Stimulated activated CD4-positive, alpha-beta T cell treated with anti-CD3 and anti-CD28 coated beads, Interleukin-15, amount 100 ng/mL, for 1 hour (primary cell): ENCODE measurements at places on chromosomes 7 and 10.

DNA sequence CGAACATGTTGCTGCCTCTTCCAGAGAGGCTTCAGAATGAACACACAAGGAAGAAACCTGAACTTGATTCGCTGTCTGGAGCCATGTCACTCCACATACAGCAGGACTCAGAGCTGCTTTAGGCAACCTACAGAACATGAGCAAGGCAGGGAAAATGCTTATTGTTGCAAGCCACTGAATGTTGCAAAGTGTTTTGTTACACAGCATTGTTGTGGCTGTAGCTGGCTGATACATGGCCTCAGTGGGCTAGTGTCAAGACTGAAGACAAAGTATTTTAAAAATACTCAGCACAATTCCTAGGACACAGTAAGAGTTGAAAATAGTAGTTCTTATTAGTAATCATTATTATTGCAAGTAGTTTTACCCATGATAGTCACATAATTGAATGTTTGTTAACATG is 3.1 kb upstream of the CHST15 start:
- no peak for DNase-seq

- no peak for DNase-seq
These were observed 93.8 kb upstream of the CNTNAP2 start for GRCh38 chr7:146022776-146023175.

GRCh38 chr7:15113752-15114151 is 211.2 kb upstream of the DGKB start:
- no peak for DNase-seq

- DNase-seq: no peak
These were observed 132.3 kb upstream of the CHST15 start for GRCh38 chr10:124225467-124226270.

GRCh38 chr7:27423290-27423689 is 180.7 kb downstream of the EVX1 start:
- DNase-seq: no peak

- DNase-seq: no peak
These were observed 126.2 kb upstream of the ETV1 start for GRCh38 chr7:14115701-14116100.

- peak; percentile 92 for DNase-seq
These were observed at the start of gene VSIR for GRCh38 chr10:71773221-71773971. TSS of gene VSIR (minus strand) at chr10:71773520. CDS start at chr10:71773439, 81 bp downstream.

DNA sequence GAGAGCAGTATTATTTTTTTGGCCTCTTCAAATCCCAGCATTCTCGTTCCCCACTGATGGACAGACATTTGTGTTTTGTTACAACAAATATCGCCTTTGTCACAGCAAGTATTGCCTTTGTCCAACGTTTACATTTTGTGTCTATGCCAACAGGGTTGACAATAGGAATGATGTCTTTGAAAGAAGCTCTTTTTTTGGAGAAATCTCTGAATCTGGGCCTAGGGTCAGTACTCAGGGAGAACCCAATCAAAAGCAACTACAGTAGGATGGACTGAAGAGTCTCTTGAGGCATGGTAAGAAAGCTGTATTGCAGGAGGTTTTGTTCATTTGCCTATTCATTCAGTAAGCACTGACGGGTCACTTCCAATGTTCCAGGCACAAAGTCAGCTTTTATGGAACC is 57.7 kb upstream of the KLF14 start:
- DNase-seq: no peak

GRCh38 chr10:71812016-71812912 is 38.8 kb downstream of the PSAP start:
- DNase-seq: peak; percentile 66

GRCh38 chr7:6375348-6376101 is 72.2 kb downstream of the DAGLB start:
- DNase-seq: no peak

DNA sequence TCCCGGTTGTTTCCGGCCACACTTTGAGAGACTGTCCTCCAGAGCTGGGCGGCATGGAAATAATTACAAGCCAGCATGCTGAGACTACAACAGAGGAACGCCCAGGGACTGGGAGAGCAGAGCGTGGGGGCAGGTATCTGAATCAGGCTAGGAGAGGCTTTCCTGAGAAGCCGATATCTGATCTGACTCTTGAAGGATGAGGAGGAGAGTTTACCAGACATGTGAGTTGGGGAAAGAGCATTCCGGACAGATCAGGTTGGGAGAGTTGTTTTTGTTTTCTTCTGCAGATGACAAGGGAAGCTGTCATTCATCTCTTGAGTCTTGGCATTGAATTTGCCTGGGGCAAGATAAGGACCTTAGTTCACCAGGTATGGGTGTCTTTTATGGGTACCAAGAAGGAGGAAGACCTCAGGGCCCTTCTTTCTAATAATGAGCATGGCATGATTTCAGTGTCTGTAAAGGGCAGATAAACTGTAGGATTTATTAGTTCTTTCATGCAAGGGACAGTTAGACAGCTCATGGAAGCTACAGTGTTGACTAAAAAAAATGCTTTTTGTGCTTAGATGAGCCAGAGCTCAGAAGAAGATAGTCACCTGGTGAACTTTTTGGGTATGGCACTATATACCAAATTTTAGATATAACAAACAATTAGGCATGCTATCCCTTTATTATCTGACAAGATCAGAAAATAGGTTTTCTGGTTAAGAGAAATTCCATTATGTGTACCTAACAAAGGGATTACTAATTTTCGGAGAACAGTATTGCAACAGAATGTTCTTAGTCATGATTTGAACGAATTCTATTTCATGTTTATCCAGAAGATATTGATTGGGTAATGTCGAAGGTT is 36.2 kb downstream of the WBP1L start:
- DNase-seq: no peak

GRCh38 chr10:59595593-59595992 is 114.1 kb downstream of the SLC16A9 start:
- DNase-seq: no peak

DNA sequence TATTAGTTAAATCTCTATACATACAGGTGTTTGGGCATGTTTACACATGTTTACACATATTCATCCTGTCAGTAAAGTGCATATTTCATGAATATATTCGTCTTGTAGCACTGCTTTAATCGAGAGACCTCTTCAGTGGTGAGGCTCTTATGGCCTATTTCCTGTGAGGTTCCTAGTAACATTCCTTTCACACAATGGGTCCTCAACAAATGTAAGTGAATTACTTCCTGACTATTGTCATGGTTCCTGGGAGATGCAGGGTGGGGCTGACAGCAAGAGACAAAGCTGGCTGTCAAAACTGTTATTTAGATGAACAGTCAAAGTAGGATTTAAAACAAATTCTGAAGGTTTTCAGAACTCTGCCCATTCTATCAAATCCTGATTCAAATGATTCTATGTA is 12.4 kb upstream of the SEMA3A start:
- DNase-seq: no peak

DNA sequence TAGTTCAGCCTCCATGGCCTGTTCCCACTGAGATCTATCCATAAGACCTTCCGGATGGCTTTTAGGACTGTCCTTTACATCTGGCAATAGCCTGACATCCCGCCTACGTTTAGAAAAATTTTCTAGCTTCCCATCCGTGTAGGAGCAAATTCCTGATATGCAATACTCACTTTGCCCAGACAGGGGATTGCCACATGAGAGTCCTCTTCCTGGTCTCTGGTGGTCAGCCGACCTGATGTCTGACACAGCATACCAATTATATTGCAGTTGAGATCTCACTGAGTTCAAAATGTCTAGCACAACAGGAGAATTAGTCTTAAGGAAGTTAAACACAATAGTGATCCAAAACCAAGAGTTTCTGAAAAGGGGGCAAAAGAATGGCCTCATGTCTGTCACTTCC is 9.4 kb upstream of the ETV1 start:
- no peak for DNase-seq

DNA sequence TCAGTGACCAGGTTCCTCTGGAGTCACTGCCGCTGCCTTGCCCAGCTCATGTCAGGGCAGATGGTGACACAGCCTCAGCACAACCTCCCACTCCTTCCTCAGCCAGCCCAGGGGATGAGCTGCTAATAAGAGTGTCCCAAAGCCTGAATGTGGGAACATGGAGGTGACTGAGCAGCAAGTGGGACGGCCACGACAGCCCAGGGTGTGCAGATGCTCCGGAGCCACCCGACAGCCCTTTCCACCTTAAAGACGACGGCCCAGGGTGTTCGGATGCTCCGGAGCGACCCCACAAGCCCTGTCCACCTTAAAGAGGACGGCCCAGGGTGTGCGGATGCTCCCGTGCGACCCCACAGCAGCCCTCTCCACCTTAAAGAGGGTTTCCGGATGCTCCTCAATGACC is 89.2 kb downstream of the DIP2C start:
- no peak for DNase-seq

DNA sequence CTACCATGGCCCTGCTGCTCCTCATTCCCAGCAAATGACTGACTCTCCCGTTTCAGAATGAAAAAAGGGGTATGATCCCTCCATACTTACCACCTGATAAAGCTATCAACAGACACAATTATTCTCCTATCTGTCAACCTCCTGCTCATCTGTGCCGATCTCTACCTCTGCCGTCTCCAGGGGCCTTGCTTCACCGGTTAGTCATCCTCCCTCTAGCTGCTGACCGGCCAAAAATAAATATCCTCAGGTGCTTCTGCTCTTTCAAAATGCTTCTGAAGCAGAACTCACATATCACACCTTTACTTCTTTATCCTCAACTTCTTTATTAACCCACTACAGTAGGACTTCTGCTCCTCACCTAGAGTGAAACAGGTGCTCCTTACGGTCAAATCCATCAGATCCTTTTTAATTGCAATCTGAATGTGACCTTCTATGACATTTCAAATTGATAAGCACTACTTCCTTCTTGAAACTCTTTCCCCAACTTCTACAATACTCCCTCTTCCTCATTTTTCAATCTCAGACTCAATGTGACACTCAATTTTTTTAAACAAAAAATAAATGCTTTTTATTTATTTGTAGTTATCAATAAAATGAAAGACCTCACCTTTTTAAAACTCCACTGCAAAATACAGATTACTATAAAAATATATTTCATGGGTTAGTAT is 63.2 kb downstream of the LMBR1 start:
- DNase-seq: no peak

DNA sequence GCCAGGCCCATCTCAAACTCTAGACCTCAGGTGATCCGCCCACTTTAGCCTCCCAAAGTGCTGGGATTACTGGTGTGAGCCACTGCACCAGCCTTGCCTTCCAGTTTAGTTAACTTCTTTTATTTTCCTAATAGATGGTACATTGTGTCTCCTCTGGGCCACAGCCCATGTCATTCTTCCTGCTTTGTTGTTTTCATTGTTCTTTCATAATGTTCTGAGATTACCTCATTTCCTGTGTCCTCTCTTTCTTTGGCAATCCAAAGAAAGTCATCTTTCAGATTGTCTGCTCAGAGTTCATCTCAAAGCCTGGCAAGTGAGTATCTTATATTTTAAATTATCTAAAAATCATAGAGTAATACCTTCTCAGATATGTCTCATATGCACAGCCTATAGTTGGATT is at the start of gene OLAH:
TSS of gene OLAH (plus strand) at position 270 of the 400 bp plus-strand sequence. CDS start 3,346 bp downstream, outside the sequence.
- DNase-seq: no peak

DNA sequence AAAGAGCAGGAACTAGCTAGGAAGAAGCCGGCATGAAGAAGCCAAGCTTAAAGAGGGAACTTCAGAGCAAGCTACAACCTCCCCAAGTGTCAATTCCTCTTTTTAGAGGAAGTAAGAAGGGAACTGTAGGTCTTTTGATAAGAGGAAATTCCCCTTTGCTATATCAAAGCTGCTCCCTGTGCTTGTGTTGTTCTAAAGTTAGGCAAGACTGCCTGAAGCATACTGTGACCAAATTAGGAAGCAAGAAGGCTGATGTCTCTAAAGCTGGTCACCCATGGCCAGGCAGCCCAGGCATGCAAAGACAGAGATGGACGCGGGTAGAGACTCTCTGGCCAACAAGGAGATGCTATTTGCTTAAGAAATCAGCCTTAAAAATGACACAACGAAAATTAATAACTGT is 87.9 kb downstream of the RNF216 start:
- no peak for DNase-seq

DNA sequence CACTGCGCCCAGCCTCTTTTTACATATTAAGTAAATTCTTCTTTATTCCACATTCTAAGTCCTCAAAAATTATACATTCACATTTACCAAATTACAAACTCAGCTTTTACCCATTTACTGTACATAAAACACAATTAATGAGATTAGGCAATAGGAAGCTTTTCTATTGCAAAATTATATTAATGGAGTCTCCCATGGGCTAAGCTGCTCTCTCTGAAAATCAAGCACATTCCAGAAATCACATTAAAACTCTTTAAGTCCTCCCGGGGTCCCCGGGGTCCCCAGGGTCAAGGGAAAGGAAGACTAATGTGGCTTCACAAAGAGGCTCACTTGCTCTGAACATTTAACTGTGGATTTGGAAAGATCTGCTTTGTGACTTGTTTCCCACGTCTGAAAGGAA is 127.4 kb upstream of the KMT2E start:
- DNase-seq: no peak

DNA sequence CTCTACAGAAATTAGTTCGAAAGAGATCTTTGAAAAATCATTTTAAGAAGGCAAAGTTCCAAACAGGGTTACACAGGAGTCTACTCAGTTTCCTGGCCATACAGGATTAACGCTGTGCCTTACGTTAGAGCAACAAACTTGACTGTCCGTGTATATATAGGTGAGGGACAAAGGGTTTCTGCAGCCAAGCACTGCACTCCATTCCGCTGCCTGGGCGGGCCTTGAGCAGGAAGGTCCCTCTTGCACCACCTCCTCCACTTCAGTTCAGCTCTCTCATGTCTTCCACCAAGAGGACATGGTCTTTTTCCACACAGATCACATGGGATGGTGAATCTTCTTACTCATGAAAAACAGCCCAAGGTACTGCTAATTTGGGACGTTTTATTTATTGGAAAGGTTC is 43.2 kb downstream of the MCMBP start:
- DNase-seq: no peak

GRCh38 chr7:34333184-34333583 is 324.8 kb upstream of the NPSR1 start:
- no peak for DNase-seq

DNA sequence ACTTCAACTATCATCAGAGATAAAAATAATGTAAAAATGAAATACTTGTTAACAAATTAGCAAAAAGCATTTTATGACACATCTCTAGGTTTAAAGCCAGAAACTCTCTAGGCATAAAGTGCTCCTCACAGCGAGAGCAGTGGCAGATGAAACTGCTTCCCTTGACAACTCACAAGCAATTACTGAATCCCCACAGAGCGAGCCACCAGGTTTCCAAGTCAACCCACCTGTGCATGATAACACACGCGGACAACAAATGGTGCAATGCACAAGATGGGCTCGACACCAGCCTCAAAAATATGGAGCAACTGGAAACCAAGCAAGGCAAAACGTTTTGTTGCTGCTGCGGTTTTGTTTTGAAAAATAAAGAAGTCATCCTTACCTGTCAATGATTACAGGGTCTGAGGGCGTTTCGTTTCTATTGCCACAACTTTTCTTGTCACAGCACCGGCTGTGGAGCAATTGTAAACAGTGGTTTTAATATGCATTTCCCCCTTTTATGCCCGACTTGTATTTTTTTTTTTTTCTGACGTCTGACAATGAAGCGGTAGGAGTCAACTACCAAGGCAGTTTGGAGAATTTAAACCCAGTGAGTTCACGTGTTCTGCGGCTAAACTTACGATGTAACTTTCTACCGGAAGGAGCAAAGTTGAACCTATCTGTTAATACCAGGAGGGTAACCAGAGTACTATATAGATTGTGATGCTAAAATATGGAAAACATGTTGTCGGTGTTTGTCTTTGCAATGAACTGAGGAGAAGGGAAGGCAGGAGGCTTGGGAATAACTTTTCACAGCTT is 7.0 kb downstream of the EBF3 start:
- DNase-seq: no peak
